D341Med (cell line): ENCODE measurements at places on chromosomes 1 and 21.

DNA sequence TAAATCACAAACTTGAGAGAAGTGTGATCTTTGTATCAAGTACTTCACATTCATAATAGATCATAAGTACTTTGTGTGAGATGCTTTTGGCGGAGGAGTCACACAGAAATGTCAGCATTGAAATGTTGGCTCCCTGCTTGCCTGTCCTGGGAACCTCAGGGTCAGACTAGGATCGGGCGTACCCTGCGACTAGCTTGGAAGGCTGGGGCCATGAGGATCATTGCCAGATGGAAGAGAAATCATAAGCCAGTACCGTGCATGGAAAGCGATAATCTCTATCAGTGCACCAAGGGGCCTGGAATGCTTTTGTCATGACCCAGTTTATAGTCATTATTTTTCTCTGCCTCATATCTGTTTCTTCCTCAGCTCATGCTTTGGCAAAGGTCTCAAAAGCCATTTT, 35.5 kb downstream of the MTR start:
- no peak for DNase-seq

- no peak for DNase-seq
These were observed 25.2 kb upstream of the AGO1 start for GRCh38 chr1:35857830-35858229.

DNA sequence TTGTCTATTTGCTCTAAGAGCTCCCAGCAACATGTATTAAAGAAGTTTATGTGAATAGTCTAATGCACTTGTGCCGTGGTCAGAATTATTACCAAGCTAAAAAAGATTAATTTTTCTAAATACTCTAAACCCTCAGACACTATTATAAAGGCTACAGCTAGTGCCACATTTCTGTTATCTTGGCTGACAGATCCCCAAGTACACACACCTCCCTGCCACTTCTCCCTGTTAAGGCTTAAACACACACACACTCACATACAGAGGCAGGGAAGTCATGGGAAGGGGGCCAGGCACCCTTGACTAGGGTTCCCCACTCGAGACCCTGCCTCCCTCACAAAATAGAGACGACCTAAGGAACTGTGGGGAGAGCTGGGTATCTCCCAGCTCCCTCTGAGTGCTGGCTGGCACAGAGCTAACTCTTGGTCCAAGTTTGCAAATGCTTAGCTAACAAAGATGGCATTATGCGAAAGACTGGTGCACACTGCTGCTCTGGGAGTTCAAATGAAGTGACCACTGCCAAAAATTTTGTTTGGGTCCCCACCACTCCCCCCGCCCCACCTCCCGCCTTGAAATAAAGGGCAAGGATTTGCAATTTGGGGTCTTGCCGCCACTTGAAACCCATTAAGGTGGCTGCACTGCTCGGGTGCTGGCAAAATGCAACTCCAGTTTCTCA, 9.8 kb downstream of the SSBP3 start:
- no peak for DNase-seq

- DNase-seq: peak; percentile 62
These were observed 771 bp downstream of the EIF4G3 start for GRCh38 chr1:21175670-21176581.

DNA sequence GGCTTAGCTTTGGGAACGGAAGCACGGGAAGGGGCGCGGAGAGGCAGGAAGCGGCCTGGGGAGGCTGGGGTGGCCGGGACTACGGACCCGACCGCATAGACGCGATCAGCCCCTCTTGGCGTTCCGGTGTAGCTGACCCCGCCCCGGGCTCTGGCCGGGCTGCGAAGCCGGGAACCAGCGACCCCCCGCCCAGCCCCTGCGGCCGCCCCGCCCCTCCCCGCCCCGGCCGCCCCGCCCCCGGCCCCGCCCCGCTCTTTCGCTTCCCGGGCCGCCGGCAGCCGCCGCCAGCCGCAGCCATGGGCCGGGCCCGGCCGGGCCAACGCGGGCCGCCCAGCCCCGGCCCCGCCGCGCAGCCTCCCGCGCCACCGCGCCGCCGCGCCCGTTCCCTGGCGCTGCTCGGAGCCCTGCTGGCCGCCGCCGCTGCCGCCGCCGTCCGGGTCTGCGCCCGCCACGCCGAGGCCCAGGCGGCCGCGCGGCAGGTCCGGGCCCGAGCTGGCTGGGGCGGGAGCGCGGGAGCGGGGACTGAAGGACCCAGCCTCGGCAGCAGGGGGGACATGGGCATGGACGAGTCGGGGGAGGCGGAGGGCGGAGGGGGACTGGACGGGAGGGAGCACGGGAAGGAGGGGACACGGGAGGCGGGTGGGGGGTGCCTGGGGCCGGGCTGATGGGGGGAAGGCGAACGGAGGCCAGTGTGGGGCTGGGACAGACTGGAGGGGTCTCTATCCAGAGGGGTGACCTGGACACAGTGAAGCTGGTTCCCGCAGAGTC, at the start of gene SELENON:
TSS of gene SELENON (plus strand) at position 259 of the 768 bp plus-strand sequence. CDS start at position 297, 38 bp downstream.
- peak; percentile 86 for DNase-seq

- no peak for DNase-seq
These were observed 1.4 kb upstream of the S100A4 start for GRCh38 chr1:153546796-153547559.

GRCh38 chr1:161999301-162000052, 24.2 kb downstream of the OLFML2B start:
- DNase-seq: no peak

DNA sequence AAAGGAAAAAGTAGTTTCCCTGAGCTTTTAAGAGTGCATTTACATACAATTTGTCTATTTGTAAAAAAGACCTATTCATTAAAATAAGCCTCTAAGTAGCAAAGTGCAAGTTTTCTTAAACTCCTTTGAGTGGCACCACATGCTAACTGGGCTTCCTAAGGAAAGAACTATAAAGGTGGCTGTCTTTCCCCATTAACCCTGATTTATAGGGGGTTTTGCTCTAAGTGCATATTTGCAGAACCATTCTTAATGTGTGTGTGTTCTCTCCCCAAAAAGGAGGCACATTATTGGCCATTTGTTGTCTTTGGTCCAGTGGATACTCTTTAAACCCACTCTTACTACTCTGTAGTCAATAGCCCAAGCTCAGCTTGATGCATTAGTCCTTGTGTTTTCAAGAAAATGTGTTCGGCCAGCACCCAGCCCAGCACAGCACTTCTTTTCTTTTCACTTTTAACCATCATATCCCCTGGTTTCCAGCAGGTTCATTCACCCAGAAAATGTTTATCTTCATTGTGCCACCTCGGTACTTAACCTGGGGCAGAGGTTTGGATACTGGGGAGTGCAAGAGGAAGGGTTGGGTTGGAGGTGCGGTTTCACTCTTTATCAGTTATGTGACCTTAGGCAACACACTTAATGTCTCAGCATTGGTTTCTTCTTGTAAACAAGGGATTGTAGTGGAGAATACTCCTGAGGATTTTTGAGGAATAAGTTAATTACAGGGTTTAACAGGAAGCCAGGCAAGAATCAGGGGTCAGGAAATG, 161.9 kb upstream of the UBE2U start:
- DNase-seq: no peak

GRCh38 chr1:244960904-244961303, 96.6 kb upstream of the HNRNPU start:
- no peak for DNase-seq

DNA sequence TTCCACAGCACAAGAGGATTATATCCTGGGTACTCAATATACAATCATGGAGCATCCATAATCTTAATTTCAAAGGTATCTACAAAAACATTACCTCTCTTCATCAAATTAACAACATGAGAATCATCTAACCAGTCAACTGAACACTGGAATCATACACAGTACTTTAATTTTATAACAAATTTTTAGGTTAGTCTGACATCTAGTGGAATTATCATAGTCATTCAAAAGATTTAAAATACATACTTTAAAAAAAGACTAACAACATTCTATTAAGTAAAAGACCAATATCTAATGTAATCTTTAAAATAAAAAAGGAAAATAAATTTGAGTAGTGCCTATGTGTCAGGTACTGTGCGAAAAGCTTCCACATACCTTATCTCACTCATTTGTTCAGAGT, 16.8 kb upstream of the SH3GLB1 start:
- DNase-seq: no peak

DNA sequence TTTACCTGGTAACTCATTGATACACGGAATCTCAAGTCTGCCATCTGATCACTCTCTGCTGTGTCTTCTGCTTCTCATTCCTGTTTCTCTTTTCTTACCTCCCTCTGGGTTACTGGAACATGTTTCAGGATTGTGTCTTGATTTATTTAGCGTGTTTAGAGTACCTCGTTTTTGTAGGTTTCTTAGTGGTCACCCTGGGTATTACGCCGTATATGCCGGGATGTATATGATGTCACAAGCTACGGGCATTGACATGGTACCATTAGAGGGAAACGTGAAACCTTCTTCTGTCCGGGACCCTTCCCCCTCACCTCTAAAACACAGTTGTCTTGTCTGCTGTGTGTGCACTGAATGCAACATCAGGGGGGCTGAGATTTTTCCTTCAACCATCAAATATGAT, 2.8 kb downstream of the ACTRT2 start:
- no peak for DNase-seq

DNA sequence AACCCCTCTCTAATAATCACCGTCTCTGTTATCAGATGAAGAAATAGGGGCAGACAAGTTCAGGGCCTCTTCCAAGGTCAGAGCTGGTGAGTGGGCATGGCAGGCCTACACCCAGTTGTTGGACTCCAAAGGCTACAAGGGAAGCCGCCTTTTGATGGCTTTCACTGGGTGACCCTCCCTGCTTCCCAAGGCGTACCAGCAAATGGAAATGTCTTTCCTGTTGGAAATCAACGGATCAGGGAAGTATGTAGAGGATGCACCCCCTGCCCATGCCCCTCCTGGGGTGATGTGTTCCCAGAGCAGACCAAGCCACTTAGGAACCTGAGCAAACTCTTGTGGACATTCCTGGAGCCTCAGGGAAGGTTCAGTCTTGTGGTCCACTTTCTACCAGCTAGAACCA, 47.4 kb downstream of the LGR6 start:
- DNase-seq: no peak

- DNase-seq: no peak
These were observed 20.2 kb downstream of the BCL9 start for GRCh38 chr1:147561472-147561840.

GRCh38 chr1:14707531-14708445, 109.3 kb downstream of the KAZN start:
- no peak for DNase-seq

- no peak for DNase-seq
These were observed 71.4 kb downstream of the FNBP1L start for GRCh38 chr1:93519199-93519829.

DNA sequence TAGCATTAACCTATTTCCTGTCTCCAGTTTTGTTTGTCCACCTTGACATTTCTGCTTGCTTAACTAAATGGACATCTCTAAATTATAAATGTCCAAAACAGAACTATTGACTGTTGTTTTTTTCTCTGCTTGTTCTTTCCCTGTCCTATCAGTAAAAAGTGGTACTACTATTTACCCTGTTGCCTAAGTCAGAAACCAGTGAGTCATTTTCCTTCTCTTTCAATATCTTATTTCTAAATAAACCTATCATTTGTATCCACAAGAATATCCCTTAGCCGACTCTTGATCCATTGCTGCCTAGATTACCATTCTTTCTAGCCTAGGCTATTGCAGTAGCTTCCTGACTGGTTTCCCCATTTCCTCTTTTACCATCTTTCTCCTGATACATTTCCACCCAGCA, 22.5 kb downstream of the MIER1 start:
- no peak for DNase-seq

- no peak for DNase-seq
These were observed 33.5 kb upstream of the MRPS6 start for GRCh38 chr21:34039678-34040382.

DNA sequence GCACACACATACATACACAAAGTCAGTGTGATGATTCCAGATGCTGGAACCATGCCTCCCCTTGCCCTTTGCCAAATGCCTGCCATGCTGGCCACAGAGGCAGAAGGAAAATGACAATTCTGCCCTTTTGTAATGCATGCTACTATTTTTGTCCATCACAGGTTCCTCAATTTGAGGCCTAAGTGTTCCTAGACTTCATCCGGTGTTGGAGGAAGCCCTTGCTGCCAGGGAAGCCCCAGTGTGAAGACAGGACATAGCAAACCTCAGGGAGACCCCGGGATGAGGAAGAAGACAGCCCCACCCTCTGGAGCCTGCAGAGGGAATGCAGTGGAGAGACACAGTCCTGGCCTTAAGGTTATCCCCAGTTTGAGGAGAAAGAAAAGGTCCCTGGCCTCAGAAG, 14.4 kb downstream of the PRR9 start:
- no peak for DNase-seq

- no peak for DNase-seq
These were observed 4.7 kb downstream of the FAM229A start for GRCh38 chr1:32357614-32358013.

- peak; percentile 77 for DNase-seq
These were observed at the start of gene CYP2J2 for GRCh38 chr1:59926381-59927123. CYP2J2 (minus strand) TSS chr1:59926773; CDS start chr1:59926746, 27 bp downstream.

DNA sequence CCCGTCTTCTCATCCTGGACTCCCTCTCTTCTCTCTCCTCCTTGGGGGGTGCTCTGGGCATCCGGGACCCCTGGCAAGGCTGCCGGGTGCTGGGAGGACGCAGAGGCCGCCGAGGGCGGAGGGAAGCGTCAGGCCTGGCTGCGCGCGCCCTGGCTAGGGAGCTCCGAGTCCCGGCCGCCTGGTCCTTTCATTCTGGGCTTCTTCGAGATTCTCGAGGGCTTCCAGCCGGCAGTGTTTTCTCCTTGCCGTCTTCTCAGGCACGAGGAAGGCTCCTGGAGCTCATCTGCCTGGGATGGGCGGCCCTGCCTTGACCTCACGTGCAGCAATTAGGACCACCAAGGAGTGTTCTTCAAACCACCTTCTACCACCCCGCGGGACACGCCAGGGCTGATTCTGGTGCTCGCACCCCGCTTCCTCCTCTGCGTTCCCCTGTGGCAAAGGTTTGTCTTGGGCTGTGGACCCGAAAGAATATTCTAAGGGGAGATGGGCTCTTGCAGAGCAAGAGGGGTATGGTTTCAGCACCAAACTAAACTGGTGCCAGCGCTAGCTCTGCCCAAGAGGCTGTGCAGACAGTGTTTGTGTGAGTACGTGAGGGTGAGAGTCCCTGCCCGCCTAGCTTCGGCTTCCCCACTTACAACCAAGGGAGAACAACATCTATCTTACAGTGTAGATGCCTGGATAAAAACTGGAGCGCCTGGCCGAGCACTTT, 36.5 kb downstream of the PIK3CD start:
- peak; percentile 61 for DNase-seq
